ENCODE measurements at places on chromosomes 7 and 10. TPM values are rescaled to one million over a fixed set of nuclear protein-coding genes. Genes with fewer than 3 reads are reported as not detected.
A peak's percentile ranks its signal among the peaks of the same experiment; 100 is the strongest.

HTRA1 gene
- not detected for total RNA-seq

CCDC136 gene
- 7.7 TPM for total RNA-seq

SPDYE2 gene
- total RNA-seq: not detected

PLAU gene
- total RNA-seq: not detected

CAV2 gene
- total RNA-seq: not detected

KIAA1217 gene
- total RNA-seq: 0.60 TPM

AMPH gene
- 0.07 TPM for total RNA-seq

LRRC18 gene
- total RNA-seq: not detected

HOXA7 gene
- total RNA-seq: not detected

GARS1 gene
- 391 TPM for total RNA-seq

MBL2 gene
- total RNA-seq: not detected

SERPINE1 gene
- total RNA-seq: 0.05 TPM

PNLIP gene
- total RNA-seq: not detected

C10orf62 gene
- total RNA-seq: not detected

LHFPL3 gene
- not detected for total RNA-seq

PDGFA gene
- 5.3 TPM for total RNA-seq

CTAGE8 gene
- total RNA-seq: 1.9 TPM

- DNase-seq: no peak
Observed at GRCh38 chr10:85787393-85787792, 579.2 kb downstream of the GRID1 start.

GRCh38 chr10:93614101-93614825 lies 1.9 kb downstream of the PDE6C start:
- no peak for DNase-seq

- no peak for DNase-seq
Observed at GRCh38 chr7:154627646-154628290, 375.2 kb downstream of the PAXIP1 start.

DNA sequence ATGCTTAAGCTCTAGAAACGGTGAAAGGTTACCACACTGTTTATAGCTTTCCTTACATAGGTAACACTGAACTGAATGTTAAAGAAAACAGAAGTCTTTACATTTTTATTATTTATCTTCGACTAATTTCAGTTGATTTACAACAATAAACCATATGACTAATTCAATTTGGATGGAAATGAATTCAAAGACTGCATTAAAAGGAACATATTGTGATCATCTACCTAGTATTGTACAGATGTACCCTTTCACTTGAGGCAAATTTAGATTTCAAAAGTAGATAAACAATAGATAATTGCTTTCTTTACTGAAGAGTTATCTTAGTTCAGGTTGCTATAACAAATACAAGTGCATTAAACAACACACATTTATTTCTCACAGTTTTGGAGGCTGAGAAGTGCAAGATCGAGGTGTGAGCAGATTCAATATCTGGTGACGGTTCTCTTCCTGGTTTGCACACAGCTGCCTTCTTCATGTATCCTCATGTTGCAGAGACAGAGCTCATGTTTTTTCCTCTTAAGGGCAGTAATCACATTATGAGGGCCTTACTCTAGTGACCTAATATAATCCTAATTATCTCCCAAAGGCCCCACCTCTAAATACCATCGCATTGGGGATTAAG lies 15.0 kb upstream of the ARMC3 start:
- no peak for DNase-seq

DNA sequence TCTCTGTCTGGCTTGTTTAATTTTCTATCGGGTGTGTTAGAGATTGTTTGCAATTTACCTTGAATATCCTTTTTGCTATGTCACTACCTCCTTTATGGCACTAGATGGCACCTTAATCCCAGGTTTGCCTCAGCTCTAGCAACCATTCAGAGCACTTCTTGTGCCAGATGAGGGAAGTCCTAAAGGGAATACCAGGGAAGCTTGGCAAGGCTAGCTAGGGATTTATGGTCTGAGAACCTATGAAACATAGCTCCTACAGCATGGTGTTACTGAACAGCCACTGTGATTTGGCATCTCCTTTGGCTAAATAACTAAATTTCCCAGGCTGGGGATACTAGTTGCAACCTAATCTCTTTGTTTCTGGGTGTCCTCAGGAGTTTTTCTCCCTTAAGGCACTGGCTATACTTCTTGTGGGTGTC lies 69.0 kb upstream of the VOPP1 start:
- peak; percentile 45 for DNase-seq

DNA sequence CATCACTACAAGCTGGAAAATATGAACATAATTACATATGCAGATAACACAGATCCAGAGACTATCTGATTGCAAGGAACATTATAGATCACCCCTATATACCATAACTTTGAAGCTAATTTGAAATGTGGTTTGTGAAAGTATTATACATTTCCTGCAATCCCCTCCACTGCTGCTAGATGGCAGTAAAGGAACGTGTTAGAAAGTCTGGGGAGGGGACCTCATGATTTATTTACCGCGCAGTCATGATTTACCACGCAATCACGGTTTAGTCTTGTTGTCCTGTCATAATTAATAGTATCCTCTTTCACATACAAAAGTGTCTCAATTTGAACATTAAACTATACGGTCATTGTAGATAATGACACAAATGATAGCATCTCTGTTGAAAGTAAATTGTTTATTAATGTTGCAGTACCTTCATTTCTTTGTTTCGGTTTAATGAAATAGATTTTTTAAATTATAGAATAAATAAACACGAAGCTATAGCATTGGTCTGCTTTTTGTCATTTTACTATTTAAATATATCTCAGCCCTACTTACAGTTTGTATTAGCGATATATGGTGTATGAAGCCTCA lies 145.3 kb upstream of the PRSS1 start:
- peak; percentile 69 for DNase-seq

DNA sequence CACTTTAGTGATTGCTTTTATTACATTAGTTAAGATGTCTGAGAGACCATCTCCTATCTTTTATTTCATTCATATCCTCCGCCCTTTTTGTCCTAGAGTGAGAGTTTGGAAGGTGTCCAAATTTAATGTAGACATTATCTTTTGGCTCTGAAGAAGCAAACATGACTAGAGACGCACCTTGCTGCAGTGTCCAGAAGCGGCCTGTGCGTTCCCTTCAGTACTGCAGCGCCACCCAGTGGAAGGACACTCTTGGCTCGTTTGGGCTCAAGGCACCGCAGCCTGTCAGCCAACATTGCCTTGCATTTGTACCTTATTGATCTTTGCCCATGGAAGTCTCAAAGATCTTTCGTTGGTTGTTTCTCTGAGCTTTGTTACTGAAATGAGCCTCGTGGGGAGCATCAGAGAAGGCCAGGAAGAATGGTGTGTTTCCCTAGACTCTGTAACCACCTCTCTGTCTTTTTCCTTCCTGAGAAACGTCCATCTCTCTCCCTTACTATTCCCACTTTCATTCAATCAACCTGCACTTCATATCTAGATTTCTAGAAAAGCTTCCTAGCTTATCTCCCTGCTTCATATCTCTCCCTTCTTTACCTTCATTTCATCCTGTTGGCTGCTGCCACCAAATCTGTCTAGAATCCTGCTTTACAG lies 10.4 kb upstream of the CLCN1 start:
- peak; percentile 87 for DNase-seq

GRCh38 chr7:26070290-26070689 lies 81.7 kb upstream of the NFE2L3 start:
- no peak for DNase-seq

GRCh38 chr7:35261041-35261440 lies 7.1 kb upstream of the TBX20 start:
- no peak for DNase-seq

GRCh38 chr10:78511324-78512204 lies 477.9 kb downstream of the RPS24 start:
- DNase-seq: no peak

DNA sequence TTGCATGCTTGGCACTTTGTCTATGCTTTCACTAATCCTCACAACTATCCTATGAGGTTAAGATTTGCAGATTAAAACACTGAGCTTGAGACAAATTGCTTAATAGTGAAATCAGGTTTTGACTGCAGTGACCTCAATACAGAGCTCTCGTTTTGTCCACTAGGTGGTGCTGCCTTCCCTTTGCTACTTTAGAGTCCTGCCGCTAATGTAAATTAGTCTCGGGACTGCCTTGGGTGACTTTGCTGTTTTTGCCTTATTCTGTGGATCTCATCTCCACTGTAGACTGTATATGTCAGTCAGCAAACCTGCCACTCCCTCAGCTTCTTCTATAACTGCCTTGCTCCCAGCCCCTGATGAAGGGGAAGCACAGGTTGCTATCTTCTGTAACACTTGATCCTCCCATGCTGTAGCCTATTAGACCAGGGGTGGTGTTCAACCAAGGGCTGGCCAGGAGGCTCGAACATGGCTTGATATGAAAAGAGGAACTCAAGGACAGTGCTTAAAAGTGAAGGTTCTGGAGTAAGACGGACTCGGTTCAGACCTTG lies 26.0 kb downstream of the ASB4 start:
- DNase-seq: peak; percentile 76

GRCh38 chr10:46228563-46229071 lies 58.2 kb upstream of the ANTXRL start:
- peak; percentile 85 for DNase-seq

- DNase-seq: no peak
Observed at GRCh38 chr7:16007911-16008310, 321.4 kb upstream of the MEOX2 start.

DNA sequence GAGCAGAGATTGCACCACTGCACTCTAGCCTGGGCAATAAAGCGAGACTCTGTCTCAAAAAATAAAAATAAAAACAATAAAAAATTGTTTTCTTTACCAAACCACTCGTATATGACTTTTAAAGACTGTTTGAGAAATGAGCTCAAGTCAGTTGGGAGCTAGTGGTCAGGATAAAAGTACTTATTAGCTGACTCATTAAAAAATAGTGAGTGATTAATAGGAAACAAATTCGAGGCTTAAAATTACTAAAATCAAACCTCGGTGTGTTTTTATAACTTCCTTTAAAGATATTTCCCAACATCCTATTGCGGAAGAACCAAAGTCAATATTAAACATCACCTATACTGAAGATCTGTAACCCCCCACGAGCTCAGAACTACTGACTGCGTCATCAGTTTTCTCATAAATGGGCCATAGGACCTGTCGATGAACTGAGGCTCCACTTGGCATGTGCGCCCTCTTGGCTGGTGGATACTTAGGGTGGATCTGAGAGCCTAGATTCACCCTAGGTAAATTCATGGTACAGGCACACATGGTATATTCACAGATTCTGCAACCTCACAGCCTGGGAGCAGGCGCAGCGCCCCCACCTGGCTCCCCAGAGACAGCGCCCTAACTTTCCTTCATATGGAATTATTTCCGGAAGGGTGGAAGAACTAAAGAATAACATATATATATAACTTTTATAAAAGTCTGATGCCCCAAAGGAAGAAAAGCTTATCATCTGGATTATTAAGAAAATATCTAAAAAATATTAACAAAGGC lies 9.2 kb downstream of the MKI67 start:
- DNase-seq: no peak

GRCh38 chr7:117259615-117260014 lies 63.2 kb downstream of the WNT2 start:
- no peak for DNase-seq

DNA sequence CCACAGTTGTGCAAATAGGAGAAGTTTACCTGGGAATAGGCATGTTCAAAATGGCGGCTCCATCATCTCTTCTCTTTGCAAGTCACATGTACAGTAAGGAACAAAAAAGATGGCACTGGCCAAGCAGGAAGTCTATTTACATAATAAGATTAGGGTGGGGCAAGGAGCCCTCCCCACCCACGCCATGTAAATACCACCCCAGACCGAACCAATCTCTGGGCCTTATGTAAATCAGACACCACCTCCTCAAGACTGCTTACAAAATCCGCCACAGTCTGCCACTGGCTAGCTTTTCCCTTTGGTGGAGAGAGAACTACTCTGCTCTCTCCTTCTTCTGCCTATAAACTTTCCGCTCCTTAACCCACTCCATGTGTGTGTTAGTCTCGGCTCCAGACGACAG lies 1496.3 kb downstream of the REEP3 start:
- no peak for DNase-seq

- DNase-seq: no peak
Observed at GRCh38 chr7:142784096-142784495, 13.3 kb downstream of the PRSS2 start.

DNA sequence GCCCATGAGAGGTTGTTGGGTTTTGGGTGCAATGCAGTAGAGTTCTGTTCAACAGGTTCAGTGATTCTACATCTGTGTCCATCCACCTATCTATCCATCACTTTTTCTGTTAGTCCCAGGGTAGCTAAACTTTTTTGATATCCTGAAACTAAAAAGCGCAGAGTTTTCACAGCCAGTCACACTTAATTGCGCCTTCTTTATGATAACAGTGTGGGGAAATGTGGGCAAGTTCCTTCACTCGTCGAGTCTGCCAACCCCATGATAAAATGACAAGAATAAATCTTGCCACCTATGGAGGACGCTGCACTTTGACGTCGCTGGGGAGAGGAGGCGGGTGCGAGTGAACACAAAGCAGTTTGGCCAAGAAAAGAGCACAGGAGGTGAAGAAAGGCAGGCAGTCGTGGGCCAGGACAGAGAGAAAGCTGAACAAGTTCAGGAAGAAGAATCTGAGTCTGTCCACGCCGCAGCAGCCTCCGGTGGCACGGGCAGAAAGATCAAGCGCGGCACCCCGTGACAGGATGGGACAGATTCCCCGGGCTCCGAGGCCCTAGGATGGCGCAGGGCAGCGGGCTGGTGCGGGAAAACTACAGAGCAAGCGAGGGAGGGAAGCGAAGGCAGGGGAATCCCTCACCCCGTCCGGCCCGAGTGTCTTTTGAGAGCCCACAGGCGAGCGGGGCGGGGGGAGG lies 9.2 kb downstream of the SP8 start:
- peak; percentile 18 for DNase-seq

DNA sequence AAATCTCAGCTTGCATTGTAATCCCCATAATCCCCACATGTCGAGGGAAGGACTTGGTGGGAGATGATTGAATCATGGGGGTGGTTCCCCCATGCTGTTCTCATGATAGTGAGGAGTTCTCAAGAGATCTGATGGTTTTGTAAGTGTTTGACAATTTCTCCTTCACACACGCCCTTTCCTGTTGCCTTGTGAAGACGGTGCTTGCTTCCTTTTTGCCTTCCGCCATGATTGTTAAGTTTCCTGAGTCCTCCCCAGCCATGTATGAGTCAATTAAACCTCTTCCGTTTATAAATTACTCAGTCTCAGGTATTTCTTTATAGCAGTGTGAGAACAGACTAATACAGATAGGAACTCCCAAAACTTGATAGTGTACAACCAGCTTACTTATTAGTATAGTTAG lies 98.6 kb downstream of the CREM start:
- DNase-seq: no peak

GRCh38 chr10:42865716-42866114 lies 83.1 kb downstream of the BMS1 start:
- no peak for DNase-seq

GRCh38 chr10:7767209-7767608 lies 20.6 kb downstream of the KIN start:
- DNase-seq: no peak

DNA sequence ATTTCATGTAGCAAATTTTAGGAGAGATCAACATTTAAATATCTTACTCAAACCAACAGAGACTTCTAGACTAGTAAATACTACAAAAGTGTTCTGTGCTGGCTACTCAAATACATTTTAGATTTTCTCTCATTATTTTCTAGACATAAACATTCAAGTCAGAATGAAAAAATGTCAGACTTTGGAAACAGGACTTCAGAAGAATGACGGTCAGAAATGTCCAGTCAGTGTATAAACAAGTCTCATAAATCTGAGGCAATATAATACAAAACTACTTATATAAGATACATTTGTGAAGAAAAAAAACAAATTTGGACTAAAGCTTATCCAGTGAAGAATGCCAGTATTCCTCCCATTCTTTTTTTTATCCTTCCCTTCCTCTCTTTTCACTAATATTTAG lies 25.9 kb downstream of the RNLS start:
- DNase-seq: no peak

- no peak for DNase-seq
Observed at GRCh38 chr10:131857156-131858117, 43.4 kb upstream of the PPP2R2D start.
